ENCODE measurements at places on chromosomes 4 and X.

GRCh38 chr4:67125636-67126514 is 419.4 kb downstream of the CENPC start:
- DNase-seq, result no peak

- no peak for DNase-seq
Observed at GRCh38 chrX:50779694-50780093, 34.3 kb downstream of the SHROOM4 start.

DNA sequence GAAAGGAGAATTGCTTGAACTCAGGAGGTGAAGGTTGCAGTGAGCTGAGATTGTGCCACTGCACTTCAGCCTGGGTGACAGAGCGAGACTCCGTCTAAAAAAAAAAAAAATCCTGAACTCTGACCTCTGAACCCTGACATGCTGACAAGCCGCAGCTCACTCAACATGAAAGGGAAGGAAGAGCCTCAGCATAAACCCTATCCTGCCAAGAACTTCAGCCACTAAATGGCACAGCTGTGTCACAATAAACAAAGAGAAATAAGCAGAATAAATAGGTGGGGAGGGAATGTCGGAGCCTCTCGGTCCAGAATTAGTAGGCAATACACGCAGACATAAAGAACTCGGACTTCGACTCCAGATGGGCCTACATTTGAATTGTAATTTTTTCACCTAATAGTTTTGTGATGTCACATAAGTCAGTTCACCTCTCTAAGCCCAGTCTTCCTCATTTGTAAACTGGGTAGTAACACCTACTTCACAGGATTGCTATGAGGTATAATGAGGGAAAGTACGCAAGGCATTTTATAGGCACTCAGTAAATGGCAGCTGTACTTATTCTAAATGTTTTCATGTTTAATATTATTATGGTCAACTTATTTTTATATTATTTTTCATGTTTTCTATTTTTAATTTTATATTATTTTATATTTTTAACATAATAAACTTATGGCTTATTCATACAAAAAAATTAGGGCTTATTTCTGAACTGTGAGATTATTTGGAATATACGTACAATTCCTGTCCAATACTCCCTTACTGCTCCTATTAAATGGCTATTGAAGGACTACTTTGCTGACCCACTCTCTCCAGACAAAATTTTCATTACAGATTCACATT is 243.4 kb downstream of the SCFD2 start:
- DNase-seq, result no peak

- no peak for DNase-seq
Observed at GRCh38 chrX:72180539-72180938, 1.0 kb upstream of the PIN4 start.

DNA sequence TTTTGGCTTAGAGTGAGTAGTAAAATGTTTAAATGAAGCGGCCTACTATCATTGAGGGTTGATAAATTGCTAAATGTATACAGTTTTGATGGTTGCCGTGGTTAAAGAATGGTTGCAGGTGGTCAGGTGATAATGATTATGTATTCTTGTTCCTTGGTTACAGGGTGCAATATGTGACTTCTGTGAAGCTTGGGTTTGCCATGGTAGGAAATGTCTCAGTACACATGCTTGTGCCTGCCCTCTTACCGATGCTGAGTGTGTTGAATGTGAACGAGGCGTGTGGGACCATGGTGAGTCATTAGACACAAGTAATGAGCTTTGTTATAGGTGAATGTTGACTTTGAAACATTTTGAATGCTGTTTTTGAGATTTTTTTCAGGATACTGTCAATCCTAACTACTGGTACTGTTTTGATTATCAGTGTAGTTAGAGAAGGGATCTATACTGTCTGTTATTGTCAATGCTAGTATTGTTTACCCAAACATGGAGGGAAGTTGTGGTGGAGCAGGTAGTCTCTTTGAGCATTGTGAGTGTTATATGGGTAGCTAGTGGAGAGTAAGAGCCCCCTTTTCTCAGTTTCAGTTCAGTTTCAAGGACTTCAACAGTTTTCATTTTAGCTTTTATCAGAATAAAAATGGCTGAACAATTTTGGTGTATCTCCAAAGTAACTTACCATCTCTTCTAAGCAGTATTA is 8.9 kb downstream of the ZNF330 start:
- DNase-seq, result no peak

DNA sequence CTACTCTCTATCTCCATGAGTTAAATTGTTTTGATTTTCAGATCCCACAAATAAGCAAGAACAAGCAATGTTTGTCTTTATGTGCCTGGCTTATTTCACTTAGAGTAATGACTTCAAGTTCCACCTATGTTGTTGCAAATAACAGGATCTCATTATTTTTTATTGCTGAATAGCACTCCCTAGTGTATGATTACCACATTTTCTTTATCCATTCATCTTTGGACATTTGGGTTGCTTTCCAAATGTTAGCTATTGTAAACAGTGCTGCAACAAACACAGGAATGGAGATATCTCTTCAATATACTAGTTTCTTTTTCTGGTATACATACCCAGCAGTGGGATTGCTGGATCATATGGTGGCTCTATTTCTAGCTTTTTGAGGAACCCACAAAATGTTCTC is 136.0 kb downstream of the SLITRK2 start:
- no peak for DNase-seq

DNA sequence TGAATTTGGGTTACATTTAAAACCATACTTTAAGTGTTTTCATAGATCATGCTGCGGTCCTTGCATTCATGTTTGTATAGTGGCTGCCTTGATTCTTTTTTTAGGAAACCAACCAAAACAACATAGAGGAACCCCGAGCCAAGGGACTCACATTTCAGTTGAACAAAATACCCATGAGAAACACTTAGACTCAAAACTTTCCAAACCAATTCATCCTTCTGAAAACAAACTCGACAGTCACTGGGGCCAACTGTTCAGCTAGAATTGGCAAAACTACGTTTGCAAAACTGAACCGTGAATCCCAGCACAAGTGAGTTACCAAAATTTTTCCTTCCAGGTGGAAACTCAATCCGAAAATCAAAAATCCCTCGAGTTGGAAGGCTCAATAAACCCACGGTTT is 1.4 kb downstream of the ADGRA3 start:
- no peak for DNase-seq

GRCh38 chrX:28189011-28189410 is 207.8 kb upstream of the DCAF8L1 start:
- DNase-seq, result no peak

GRCh38 chr4:71550220-71551165 is 211.7 kb downstream of the SLC4A4 start:
- DNase-seq, result no peak

GRCh38 chrX:13837290-13837745 is 20.4 kb upstream of the GPM6B start:
- DNase-seq, result no peak

DNA sequence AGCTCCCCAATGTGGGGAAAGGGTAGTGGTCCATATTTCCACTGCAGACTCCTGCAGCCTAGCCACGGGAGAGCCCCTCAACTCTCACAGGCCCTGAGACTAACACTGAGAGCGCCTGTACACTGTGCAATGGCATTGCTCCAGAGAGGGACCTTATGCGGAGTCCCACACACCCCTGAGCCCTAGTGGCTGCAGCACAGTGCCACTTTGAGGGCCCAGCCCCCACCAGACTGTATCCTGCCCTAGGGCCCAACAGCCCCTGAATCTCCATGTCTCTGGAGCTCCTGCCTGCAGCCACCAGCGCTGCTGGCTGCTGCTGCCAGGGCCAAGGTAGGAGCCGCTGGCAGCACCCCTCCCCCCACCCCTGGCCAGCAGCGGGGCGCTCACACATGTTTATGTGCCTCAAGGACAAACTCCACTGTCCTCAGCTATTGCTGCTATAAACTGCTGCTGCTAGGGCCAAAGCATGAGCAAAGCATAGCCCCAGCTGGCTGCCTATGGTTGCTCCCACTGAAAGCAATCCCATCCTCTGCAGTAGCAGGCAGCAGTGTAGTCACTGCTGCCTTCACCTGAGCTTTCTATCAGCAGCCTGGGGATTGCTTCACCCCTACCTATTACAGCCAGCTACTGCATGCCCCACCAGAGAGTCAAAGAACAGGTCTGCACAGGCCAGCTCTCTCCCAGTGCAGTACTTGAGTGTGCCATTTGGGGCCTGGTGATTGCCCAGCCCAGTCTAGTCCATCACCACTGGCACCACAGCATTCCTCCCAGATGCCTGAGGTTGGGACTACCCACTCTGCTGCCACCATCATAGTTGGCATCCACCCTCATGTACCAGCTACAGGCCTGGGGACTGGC is 24.3 kb downstream of the TMEM154 start:
- DNase-seq, result no peak

GRCh38 chr4:182649698-182650477 is 267.3 kb downstream of the DCTD start:
- no peak for DNase-seq

GRCh38 chr4:147019091-147019490 is 73.4 kb upstream of the TTC29 start:
- DNase-seq, result peak; percentile 76

DNA sequence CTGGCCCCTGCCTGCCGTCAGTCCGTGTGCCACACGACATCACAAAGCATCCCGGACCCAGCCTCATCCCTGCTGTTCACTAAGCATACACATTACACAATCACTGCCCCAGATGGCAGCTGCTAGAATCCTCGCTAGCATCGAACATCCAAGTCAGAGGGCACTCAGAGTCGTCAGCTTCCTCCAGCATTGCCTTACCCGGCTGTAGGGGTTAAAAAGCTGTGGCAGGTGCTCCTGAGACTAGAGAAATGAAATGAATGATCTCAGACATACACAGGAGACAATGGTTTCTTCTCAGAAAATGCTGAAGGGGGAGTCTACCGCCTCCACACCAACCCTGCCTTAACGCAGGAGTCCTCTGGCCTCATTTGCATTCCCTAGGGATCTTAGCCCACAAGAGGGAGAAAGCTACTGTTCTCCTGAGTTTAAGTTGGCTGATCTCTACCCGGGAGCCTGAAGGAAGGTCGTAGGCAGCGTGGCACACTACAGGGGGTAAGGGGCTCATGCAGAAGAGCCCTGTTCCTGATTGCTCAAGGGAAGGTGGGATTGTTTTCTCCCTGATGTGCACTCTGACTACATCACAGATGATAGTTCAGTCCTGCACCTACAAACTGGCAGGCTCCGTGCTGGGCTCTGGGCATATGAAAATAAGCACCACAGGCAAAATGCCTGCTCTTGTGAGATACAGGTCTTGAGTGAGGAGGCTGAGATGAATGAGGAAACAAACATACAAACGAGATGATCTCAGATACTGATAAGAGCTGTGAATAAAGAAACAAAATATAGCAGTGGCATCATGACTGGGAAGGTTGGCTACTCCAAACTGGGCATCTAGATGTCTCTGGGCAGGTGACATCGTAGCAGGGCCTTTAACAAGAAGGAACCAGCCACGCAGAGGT is 2.6 kb upstream of the KIAA0232 start:
- DNase-seq, result no peak

GRCh38 chrX:68411729-68412128 is 21.6 kb downstream of the OPHN1 start:
- DNase-seq, result no peak

GRCh38 chr4:40473578-40474388 is 138.7 kb downstream of the CHRNA9 start:
- no peak for DNase-seq

DNA sequence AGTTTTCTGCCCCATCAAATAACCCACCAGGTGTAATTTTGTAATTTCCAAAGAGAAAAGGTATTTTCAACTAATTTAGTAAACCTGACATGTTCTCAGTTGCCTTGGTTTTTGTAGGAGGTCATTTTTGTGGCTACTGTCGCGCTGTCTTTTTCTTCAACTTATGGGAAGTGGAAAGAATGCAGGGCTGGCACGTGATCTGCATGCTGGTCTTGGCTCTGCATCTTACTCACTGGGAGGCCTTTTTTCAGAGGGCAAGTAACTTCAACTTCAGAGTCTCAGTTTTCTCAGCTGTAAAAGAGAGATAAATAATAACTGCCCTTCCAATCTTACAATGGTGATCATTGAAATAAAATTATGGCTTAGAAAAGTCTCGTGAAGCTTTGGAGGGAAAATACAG is 109.9 kb upstream of the SMIM10 start:
- DNase-seq, result no peak

DNA sequence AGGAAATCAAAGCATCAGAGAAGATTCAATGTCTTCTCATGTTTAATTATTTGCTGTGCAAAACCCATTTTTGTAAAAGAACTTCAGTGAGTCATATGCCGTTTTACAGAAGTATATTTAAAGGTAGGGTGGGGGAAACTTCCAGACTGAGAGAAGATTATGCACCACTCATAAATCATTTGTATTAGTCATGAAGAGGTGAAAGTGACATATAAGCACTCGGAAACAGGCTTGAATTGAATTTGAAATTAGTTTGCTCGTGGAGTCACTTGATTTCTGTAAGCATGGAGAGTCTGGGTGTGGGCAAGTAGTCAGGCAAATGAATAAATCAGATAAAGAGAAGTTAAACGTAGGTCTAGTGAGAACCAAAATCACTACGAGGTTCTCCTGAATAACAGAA is 335.1 kb downstream of the ANK2 start:
- no peak for DNase-seq

DNA sequence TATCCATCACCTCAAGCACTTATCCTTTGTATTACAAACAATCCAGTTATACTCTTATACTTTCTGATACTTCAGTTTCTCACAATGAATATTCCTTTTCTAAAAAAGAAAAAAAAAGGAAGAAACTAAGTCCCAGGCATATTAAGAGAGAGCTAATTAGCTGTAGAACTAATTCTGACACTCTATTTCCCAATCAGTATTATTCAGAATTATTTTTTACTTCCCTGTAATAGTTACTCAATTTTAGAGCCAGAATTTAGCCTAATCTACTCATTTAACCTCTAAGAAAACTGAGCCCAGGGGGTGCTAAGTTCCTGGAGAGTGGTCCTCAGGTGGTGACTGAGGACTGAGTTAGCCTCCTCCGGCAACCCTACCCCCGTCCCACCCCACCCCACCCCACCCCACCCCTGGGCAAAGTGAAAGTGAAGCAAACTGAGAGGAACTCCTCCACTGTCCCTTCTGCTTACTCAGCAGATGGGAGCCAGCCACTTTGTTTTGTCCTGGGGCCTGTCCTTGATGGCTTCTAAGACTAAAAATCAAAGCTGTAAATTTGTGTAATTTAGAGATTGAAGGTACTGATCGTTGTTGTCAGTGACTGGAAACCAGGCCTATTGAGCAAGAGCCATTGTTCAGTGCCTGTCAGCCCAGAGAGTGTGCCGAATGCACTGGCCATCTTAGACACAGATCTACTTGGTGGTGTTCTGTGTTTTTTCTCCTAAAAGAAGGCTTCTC is 162.1 kb downstream of the CBR4 start:
- DNase-seq, result no peak

DNA sequence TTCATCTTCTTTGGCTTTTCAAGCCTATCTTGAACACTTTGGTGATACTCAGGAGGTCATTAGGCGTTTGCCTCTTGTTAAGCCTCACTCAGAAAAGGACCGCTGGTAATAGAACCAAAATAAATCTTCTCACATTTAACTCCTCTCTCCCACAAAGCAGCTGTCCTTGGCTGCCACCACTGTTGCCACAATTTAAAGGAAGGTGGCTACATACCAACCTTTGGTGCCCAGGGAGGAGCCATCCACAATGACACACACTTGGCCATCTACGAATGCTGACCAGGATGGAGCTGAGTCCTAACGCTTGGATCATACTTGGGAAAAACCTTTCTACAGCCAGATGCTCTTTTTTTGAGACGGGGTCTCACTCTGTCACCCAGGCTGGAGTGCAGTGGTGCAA is 210.2 kb downstream of the HS6ST2 start:
- no peak for DNase-seq
